GOT3 (cell line): ENCODE measurements at places on chromosomes 3 and 15.

DNA sequence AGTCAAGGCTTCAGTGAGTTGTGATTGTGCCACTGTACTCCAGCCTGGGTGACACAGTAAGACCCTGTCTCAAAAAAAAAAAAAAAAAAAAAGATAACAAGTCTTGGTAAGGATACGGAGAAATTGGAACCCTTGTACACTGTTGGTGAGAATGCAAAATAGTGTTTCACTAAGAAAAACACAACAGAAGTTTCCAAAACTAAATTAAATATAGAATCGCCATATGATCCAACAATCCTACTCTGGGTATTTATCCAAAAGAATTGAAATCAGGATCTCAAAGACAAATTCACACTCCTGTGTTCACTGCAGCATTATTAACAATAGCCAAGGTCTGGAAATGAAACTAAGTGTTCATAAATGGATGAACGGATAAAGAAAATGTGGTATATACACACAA lies 149.4 kb downstream of the ERC2 start:
- DNase-seq: no peak

GRCh38 chr3:123853686-123854372 lies 30.3 kb downstream of the MYLK start:
- DNase-seq: no peak

- DNase-seq: no peak
Observed at GRCh38 chr3:46883054-46883829, 5.7 kb downstream of the PTH1R start.

- peak; percentile 18 for DNase-seq
Observed at GRCh38 chr3:53238051-53238850, 17.6 kb downstream of the TKT start.

DNA sequence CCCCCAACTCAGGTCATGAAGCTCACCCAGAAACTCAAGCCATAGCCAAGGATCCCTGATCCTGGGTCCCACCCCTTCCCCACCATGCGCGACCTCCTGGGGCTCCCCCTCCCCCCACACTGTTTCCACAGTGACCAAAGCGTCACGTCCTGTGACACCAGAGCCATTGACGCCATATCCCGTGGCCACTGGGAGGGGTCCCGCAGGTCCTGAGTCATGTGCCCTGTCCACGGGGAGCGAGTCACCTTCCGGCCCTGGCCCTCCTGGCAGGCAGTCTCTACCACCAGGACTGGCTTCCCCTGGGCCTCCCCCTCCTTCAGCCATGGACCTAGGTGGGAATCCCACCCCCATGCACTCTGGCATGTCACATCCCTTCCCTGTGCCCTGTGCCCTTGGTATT lies 15.6 kb downstream of the SEMA3F start:
- no peak for DNase-seq

DNA sequence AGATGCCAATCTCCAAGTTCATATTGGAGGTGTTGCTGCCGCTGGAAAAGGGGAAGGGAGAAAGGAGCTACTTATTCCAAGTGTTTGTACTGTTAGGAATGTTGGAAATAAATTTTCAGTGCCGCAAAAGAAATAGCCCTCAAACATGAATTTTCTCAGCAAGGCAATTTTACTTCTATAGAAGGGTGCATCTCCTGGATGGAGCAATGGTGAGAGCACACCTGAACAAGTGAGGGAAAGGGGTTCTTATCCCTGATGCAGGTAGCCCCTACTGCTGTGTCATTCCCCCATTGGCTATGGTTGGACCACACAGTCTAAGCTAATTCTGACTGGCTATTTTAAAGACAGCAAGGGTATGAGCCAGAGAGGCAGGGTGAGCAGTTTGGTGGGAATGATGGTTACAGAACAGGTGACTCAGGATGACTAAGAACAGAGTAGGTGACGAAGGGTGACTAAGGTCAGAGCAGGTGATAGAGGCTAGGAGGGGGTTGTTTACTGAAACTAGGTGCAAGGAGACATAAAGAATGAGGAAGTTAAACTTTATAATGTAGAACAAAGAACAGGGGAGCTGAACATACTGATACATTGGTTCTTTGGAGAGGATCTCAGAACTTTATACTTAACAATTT lies 503.5 kb downstream of the EDEM1 start:
- no peak for DNase-seq

DNA sequence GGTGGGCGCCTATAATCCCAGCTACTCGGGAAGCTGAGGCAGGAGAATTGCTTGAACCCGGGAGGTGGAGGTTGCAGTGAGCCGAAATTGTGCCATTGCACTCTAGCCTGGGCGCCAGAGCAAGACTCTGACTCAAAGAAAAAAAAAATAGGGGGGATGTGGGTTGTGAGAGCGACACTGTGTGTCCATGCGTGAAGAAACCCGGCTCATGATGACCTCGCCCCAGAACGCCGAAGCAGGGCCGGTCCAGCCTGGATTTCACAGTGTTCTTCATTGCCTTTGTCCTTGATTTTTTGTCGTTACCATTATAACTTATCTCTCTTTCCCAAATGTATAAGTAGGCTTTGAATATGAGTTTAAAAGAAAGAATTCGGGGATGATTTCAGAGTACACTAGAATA lies 128.7 kb downstream of the PGPEP1L start:
- DNase-seq: no peak

DNA sequence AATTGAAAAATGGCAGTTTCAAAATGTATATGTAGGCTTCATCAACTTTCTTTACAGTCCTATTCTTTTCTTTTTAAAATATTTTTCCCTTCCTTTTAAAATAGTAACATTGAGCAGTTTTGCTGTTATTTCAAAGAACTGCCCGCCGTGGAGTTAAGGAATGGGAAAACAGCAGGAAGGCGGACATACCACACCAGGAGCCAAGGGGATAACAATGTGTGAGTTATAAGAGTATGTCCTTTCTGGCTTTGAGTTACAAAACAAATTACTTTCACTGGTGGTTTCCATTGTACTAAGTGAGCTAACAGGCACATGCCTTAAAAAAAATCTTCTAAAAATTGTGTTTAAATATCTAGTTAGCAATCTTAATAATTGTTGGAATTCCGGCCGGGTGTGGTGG lies 37.4 kb upstream of the FBXL22 start:
- DNase-seq: no peak

GRCh38 chr3:46538803-46539442 lies 27.2 kb downstream of the LRRC2 start:
- DNase-seq: no peak

DNA sequence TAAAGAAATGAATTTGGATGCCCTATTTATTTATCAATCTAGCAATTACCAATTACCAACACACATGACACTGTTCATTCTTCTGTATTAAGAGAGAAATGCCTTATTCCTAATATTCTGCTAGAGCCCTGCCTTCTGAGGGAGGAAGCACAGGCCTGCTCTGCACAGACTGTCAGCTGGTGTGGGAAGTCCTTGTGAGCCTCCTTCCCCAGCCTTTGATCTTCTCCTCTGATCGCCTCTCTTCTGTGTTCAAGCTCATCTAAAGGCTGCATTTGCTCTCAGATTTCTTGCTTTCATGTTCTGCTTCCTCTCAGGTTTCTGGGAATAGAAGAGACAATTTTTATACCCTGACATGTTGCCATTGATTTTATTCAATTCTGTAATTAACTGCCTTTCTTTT lies 290.6 kb upstream of the UMPS start:
- DNase-seq: no peak

- DNase-seq: no peak
Observed at GRCh38 chr15:57932348-57932747, 133.2 kb downstream of the ALDH1A2 start.

DNA sequence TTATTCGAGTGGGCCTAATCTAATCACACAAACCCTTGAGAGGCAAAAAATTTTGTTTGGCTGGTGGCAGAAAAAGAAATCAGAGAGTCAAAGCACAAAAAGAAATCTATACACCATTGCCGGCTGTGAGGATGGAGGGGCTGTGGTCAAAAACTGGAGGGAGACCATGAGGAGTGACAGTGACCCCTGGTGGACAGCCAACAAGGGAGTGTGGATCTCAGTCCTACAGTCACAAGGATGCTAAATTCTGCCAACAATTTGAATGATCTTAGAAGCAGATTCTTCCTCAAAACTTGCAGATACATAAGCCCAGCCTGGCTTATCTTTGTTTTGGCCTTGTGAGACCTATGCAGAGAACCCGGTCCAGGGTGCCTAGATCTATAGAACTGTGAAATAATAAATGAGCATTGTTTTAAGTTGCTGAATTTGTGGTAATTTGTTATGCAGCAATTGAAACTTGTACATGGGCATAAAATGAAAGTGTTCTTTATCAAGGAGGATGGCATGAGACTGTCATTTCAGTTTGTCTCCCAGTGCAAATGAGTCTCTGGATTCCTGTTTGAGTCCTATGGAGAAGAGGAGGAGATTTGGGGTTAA lies 103.0 kb upstream of the ARHGEF26 start:
- no peak for DNase-seq

DNA sequence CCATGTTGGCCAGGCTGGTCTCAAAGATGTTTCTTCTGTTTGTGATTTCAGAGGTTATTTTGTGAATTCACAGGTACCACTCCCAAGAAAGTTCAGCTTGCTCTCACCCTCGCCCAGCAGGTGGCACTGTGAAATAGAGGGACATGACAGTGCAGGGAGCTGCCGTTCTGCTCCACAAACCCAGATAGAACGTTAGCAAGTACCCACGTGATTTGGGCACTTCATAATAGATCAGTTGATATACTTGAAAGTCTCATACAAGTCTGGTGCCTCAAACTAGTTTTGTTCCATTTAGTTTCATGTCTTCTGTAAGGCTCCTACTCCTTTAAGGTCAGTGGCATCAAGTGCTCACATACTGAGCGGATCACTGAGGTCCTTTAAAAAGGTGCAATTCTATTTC lies 45.5 kb downstream of the FILIP1L start:
- peak; percentile 12 for DNase-seq

- DNase-seq: no peak
Observed at GRCh38 chr15:29844290-29844903, 22.1 kb upstream of the TJP1 start.

DNA sequence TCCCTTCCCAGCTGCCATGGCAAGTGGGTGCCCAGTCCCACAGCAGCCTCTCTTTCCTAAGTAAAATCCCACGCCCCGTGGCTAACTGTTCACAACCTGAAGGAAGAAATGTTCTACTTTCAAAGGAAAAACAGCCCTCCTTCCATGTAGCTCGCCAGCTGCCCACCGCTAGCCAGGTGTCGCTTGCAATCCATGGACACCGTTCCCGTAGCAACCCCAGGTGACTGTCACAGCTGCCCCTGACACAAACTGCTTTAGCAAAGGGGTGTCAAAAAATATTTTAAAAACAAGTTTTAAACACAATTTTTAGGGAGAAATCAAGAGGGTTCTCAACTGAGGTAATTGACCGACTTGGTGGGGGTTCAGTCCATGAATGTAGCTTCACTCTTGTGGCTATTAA lies 21.0 kb upstream of the CGNL1 start:
- DNase-seq: no peak

DNA sequence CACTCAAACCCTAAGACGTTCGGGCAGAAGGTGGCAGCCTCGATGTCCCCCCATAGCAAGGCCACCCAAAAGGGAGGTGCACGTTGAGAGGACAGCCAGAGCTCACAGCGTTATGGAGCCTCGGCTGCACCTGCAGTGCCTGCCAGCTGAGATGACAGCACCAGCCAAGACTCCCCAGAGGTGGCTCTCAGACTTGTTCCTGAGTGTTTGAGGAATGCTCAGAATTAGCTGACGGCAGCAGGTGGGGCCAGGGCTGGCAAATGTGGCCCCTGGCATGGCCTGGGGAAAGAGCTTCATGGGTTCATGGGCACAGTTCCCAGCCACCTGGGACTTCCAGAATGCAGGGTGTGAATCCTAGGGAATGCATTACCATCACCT lies 177.8 kb downstream of the KLF13 start:
- no peak for DNase-seq

GRCh38 chr3:146544929-146545528 lies 622 bp upstream of the PLSCR1 start:
- no peak for DNase-seq

- no peak for DNase-seq
Observed at GRCh38 chr15:97728791-97729190, 231.7 kb upstream of the ARRDC4 start.

DNA sequence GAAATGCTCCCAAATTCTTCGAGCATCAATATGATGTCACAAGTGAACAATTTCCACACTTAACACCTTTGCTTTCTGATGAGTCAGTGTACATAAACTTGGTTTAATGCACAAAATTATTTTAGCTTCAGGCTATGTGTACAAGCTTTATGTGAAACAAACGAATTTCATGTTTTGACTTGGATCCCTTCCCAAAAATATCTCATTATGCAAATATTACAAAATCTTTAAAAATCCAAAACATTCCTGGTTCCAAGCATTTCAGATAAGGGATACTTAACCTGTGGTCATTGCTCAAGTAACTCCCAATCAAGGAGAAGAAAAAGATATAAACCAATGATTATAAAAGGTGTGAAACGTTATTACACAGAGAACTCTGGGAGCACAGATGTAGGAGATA lies 25.2 kb downstream of the RAB5A start:
- no peak for DNase-seq

DNA sequence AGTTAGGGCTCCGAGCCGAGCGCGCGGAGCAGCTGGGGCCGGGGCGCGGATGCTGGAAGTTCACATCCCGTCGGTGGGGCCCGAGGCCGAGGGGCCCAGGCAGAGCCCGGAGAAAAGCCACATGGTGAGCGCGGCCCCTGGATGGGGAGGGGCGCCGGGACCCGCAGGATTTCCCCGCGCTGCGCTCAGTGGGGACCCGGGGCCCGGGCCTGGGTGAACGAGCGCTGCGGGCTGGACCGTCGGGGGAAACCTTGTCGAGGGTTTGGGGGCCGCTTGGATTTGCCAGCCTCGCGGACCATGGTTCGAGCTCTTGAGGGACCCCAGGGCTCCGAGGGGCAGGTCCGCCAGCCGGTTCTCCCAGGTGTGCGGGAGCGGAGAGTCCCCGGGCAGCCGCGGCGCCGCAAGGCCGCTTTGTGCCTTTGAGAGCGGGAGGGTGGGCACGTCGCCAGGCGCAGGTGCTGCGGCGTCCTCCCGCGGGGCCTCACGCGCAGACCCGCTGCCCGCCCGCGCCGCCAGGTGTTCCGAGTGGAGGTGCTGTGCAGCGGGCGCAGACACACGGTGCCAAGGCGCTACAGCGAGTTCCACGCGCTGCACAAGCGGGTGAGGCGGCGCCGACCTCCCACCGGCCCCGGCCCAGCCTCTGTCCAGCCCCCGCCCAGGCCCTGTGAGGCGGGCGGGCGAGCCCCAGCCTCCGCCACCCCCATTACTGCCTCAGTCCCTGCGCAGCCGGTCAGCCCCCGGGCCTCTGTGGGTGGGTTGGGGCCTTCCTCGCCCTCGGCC lies at the start of gene SNX22:
TSS of gene SNX22 (plus strand) at position 5 of the 780 bp plus-strand sequence. CDS start at position 50, 45 bp downstream.
- DNase-seq: no peak

GRCh38 chr15:40054605-40054854 lies 15.5 kb upstream of the SRP14 start:
- no peak for DNase-seq

DNA sequence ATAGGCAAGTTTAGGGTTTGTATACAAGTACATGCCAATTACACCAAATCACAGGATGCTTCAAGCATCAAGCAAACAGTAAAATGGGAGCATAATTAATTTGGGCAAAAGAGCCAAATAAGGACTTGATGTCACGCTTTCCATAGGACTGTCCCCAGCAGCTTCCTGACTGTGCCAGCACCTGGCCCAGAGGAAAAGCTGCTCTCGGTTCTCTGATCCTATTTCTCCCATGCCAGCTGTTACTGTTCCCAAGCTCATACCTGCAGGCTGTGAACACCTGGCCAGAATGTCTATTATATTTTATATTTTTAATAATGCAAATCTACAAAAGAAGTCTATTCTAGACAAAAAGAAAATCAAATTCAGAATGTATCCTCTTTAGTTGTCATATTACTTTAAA lies 12.2 kb downstream of the ZXDC start:
- no peak for DNase-seq

- no peak for DNase-seq
Observed at GRCh38 chr3:194756791-194757325, 71.2 kb downstream of the FAM43A start.

- DNase-seq: no peak
Observed at GRCh38 chr3:161644891-161645635, 148.5 kb downstream of the OTOL1 start.
